ENCODE measurements at places on chromosomes 1 and 21. TPM values are rescaled to one million over a fixed set of nuclear protein-coding genes. Genes with fewer than 3 reads are reported as not detected.

GRCh38 chr1:97996880-97997279, 76.0 kb upstream of the DPYD start:
- no peak for DNase-seq
- H3K36me3 ChIP-seq, result no peaks in the 10 kb centered on the region
- H3K27me3 ChIP-seq, result no peaks in the 10 kb centered on the region
- no peaks in the 10 kb centered on the region for H3K4me1 ChIP-seq

GRCh38 chr1:203320591-203321272, 15.4 kb downstream of the BTG2 start:
- H3K36me3 ChIP-seq, result no peaks in the 10 kb centered on the region
- H3K27ac ChIP-seq, result peak overlapping the region; percentile 97
- peak; percentile 73 for DNase-seq
- H3K4me3 ChIP-seq, result no peak overlapping the region
- H3K4me1 ChIP-seq, result peaks cover 85% of the 10 kb centered on the region

GRCh38 chr1:54080598-54081049, 27.2 kb downstream of the TCEANC2 start:
- no peaks in the 10 kb centered on the region for H3K36me3 ChIP-seq
- H3K4me3 ChIP-seq, result no peak overlapping the region
- no peaks in the 10 kb centered on the region for H3K4me1 ChIP-seq
- DNase-seq, result no peak

GRCh38 chr1:163706915-163707314, 385.2 kb downstream of the NUF2 start:
- no peak overlapping the region for H3K27ac ChIP-seq
- no peak overlapping the region for H3K4me3 ChIP-seq
- H3K27me3 ChIP-seq, result no peaks in the 10 kb centered on the region
- H3K36me3 ChIP-seq, result no peaks in the 10 kb centered on the region

GRCh38 chr1:104125266-104125665, 375.6 kb downstream of the AMY1C start:
- DNase-seq, result no peak
- H3K27ac ChIP-seq, result no peak overlapping the region
- no peak overlapping the region for H3K4me3 ChIP-seq
- no peaks in the 10 kb centered on the region for H3K27me3 ChIP-seq

- H3K27ac ChIP-seq, result no peak overlapping the region
- no peak overlapping the region for H3K4me3 ChIP-seq
- no peak for DNase-seq
- H3K4me1 ChIP-seq, result no peaks in the 10 kb centered on the region
Observed at GRCh38 chr1:210916548-210916947, 217.4 kb downstream of the KCNH1 start.

DNA sequence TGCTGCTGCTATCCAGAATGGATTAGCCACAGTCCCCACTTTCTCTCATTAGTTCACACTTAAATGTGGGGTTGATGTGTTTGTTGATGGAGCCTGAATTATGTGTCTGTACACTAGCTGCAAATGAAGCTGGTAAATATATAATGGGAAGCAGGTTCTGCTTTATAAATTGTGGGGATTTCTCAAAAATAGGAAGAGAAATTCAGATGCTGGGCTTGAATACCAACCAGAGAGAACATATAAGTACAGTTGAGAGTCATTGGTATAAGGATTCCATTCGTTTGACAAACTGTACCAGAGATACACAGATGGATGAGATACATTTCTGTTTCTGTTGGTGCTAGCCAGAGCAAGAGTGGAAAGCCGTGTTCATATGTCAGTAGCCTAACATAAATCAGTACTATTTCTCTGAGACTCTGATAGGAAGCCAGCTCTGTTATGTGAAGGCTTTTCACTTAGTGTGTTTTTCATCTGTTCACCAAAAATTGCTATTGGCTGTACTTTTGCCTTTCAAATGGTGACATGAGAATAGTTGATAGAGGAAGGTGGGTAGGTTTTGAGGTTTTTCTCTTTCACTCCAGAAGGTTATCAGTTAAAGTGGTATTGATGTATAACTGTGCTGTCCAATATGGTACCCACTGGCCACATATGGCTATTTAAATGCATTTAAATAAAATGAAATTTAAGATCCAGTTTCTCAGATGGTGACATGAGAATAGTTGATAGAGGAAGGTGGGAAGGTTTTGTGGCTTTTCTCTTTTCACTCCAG, 15.6 kb downstream of the SMG7 start:
- H3K27ac ChIP-seq, result no peak overlapping the region
- no peak overlapping the region for H3K4me3 ChIP-seq
- DNase-seq, result no peak
- no peaks in the 10 kb centered on the region for H3K27me3 ChIP-seq
- H3K4me1 ChIP-seq, result no peaks in the 10 kb centered on the region

- DNase-seq, result no peak
- H3K4me1 ChIP-seq, result no peaks in the 10 kb centered on the region
- H3K27me3 ChIP-seq, result no peaks in the 10 kb centered on the region
- H3K27ac ChIP-seq, result no peak overlapping the region
Observed at GRCh38 chr1:6635910-6636760, 11.5 kb downstream of the THAP3 start.

- no peak overlapping the region for H3K27ac ChIP-seq
- H3K4me1 ChIP-seq, result no peaks in the 10 kb centered on the region
- no peak for DNase-seq
- no peak overlapping the region for H3K4me3 ChIP-seq
- H3K27me3 ChIP-seq, result no peaks in the 10 kb centered on the region
Observed at GRCh38 chr1:108357802-108358201, 92.3 kb upstream of the NBPF6 start.

DNA sequence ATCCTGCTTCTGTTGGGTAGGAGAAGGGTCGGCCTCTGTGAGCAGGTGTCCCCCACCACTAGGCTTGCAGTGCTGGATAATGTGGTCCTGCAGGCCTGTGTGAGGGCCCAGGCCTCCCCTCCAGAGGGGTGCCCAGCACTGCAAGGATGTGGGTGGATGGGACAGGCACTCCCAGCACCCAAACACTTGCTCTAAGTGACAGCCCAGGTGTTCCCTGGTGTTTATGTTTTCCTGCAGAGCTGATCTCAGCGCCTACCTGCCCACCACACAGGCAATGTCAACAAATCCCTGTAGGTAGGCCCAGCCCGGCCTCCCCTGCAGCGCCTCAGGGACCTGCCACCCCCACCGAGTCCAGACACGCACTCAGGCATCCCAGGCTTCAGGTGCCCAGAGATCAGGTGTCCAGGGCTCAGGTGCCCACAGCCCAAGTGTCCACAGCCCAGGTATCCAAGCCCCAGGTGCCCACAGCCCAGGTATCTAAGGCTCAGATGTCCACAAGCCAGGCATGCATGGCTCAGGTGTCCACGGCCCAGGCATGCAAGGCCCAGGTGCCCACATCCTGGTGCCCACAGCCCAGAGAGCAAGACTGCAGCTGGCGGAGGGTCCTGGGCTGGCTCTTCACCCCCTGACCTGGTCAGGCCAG, 59.2 kb downstream of the WNT9A start:
- peaks cover 3% of the 10 kb centered on the region for H3K27me3 ChIP-seq
- peak; percentile 51 for DNase-seq
- peak overlapping the region; percentile 84 for H3K27ac ChIP-seq
- peaks cover 25% of the 10 kb centered on the region for H3K4me1 ChIP-seq

DNA sequence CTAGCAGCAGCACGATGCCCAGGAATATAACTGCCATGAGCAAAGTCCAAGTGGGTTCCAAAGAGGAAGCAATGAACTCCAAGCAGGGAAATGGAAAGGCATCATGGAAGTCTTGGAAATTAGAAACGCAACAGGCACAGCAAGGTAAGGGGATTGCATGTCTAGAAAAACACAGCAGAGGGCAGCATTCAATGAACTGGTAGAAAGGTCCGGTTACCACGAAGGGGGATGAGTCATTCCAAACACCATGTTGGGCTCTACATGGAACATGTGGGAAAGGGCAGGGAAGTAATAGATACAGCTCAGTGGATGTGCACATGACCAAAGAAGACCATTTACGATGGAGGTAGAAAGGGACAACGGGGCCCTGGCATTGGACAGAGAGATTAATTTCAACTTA, 36.4 kb downstream of the RXRG start:
- H3K36me3 ChIP-seq, result no peaks in the 10 kb centered on the region
- H3K4me3 ChIP-seq, result no peak overlapping the region
- H3K4me1 ChIP-seq, result no peaks in the 10 kb centered on the region
- no peaks in the 10 kb centered on the region for H3K27me3 ChIP-seq
- DNase-seq, result no peak

DNA sequence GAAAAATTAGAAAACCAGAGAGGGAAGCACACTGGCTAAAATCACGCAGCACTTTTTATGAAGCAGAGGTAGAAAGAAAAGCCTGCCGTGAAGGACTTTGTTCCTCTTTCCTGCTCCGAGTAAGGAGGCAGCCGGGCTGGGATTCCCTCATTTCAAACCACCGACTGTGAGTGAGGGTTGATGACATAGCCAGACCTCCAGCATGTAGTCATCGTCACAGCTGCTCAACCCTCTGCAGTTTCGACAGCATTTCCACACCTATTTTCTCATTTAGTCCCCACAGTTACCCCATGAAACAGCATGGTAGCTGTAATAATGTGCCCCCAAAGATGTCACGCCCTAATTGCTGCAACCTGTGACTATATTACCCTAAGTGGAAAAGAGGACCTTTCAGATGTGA, 35.3 kb downstream of the FCRL5 start:
- no peak overlapping the region for H3K4me3 ChIP-seq
- no peak overlapping the region for H3K27ac ChIP-seq
- H3K4me1 ChIP-seq, result no peaks in the 10 kb centered on the region
- no peaks in the 10 kb centered on the region for H3K27me3 ChIP-seq

- H3K4me1 ChIP-seq, result peaks cover 8% of the 10 kb centered on the region
- H3K4me3 ChIP-seq, result no peak overlapping the region
- no peak overlapping the region for H3K27ac ChIP-seq
- no peak for DNase-seq
Observed at GRCh38 chr1:87450615-87451209, 122.0 kb downstream of the LMO4 start.

GRCh38 chr1:68322096-68322495, 89.8 kb upstream of the WLS start:
- DNase-seq, result no peak
- H3K4me1 ChIP-seq, result no peaks in the 10 kb centered on the region
- H3K36me3 ChIP-seq, result no peaks in the 10 kb centered on the region

- no peaks in the 10 kb centered on the region for H3K4me1 ChIP-seq
- H3K27me3 ChIP-seq, result peaks cover 53% of the 10 kb centered on the region
- no peak overlapping the region for H3K27ac ChIP-seq
- no peaks in the 10 kb centered on the region for H3K36me3 ChIP-seq
- DNase-seq, result no peak
Observed at GRCh38 chr1:22616571-22616970, 19.9 kb upstream of the C1QA start.

DNA sequence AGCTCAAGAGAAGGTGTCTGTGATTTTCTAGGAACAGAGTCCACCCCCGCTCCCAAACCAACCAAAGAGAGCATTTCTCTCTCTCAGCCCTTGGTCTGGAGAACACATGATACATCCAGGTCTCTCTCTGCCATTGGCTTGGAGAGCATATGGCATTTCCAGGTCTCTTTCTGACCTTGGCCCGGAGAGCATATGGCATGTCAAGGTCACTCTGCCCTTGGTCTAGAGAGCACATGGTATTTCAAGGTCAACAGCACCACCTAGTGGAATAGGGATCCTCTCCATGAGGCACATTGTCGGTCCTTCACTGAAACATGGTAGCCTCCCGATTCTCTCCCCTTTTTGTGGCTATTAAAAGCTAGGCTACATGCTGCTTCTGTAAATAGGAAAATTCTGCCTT, 437.7 kb upstream of the OLFM3 start:
- no peaks in the 10 kb centered on the region for H3K27me3 ChIP-seq
- DNase-seq, result no peak
- no peaks in the 10 kb centered on the region for H3K4me1 ChIP-seq
- no peak overlapping the region for H3K4me3 ChIP-seq
- H3K36me3 ChIP-seq, result no peaks in the 10 kb centered on the region
- H3K27ac ChIP-seq, result no peak overlapping the region

DNA sequence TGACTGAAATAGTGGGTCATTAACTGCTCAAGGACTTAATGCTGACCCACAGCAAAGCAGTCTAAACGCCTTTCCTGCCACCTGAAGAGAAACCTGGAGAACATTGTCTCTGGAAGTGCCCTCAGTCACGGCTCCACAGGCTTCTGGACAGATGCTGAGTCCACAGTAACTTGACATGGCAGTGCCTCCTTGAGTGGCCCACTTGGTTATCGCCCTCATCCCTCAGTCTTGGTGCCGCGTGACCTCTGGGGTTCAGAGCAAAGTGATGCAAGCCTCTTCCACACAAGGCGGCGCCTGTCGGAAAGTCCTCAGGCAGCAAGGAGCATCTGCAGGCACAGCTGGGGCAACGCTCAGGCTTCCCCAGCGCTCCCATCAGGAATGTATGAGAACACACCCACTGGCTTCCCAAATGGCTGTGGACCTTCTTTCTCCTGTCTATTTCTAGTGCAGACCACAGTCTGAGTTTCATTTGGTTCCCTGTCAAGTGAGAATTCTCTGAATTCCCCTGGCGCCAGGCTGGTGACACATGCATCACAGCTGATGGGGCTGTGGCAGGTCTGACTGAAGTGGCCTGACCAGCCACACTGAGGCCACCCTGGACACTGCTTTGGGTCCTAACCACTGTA, 13.0 kb upstream of the ANGPTL7 start:
- no peak overlapping the region for H3K4me3 ChIP-seq
- H3K4me1 ChIP-seq, result peaks cover 19% of the 10 kb centered on the region
- peak; percentile 47 for DNase-seq
- H3K36me3 ChIP-seq, result peaks cover 32% of the 10 kb centered on the region
- H3K27me3 ChIP-seq, result no peaks in the 10 kb centered on the region
- H3K27ac ChIP-seq, result no peak overlapping the region

- DNase-seq, result peak; percentile 47
- H3K27me3 ChIP-seq, result peaks cover 41% of the 10 kb centered on the region
- H3K27ac ChIP-seq, result peak overlapping the region; percentile 46
- H3K4me1 ChIP-seq, result peaks cover 34% of the 10 kb centered on the region
- no peaks in the 10 kb centered on the region for H3K36me3 ChIP-seq
- peak overlapping the region; percentile 58 for H3K4me3 ChIP-seq
Observed at GRCh38 chr21:26965040-26965906, 1.6 kb downstream of the ADAMTS5 start.

DNA sequence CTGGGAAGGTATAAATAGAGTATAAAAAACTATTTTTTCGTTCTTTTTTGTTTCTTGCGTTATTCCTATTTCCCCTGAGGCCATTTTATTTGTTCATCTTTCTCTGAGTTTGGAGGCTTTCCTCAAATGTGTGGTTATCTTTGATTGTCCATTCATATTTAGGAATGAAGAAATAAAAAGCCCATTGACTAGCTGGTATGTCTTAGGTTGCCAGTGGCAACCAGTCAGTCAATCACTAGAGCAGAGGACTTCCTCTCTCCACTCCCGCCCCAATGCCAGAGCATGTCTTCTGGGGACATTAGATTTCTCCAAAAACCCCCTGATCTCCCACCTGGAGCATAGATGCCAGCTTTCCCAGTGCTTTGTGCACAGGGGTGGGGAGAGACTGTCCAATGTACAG, 20.7 kb upstream of the FOXE3 start:
- peaks cover 15% of the 10 kb centered on the region for H3K27me3 ChIP-seq
- DNase-seq, result no peak
- no peaks in the 10 kb centered on the region for H3K4me1 ChIP-seq
- no peak overlapping the region for H3K27ac ChIP-seq
- H3K4me3 ChIP-seq, result no peak overlapping the region

- no peaks in the 10 kb centered on the region for H3K4me1 ChIP-seq
- H3K36me3 ChIP-seq, result no peaks in the 10 kb centered on the region
- H3K27ac ChIP-seq, result no peak overlapping the region
- no peak for DNase-seq
- peaks cover 12% of the 10 kb centered on the region for H3K27me3 ChIP-seq
- no peak overlapping the region for H3K4me3 ChIP-seq
Observed at GRCh38 chr1:29457496-29458368, 221.4 kb downstream of the PTPRU start.

FABP3 gene
- total RNA-seq, result 24.5 TPM

ZBTB8A gene
- 8.4 TPM for total RNA-seq

C8A gene
- total RNA-seq, result not detected

GPR61 gene
- not detected for total RNA-seq

NBPF4 gene
- total RNA-seq, result not detected

Data from lower lobe of right lung (tissue), 2 donors.